ENCODE measurements at places on chromosomes 12 and 14.
A peak's percentile ranks its signal among the peaks of the same experiment; 100 is the strongest.

DNA sequence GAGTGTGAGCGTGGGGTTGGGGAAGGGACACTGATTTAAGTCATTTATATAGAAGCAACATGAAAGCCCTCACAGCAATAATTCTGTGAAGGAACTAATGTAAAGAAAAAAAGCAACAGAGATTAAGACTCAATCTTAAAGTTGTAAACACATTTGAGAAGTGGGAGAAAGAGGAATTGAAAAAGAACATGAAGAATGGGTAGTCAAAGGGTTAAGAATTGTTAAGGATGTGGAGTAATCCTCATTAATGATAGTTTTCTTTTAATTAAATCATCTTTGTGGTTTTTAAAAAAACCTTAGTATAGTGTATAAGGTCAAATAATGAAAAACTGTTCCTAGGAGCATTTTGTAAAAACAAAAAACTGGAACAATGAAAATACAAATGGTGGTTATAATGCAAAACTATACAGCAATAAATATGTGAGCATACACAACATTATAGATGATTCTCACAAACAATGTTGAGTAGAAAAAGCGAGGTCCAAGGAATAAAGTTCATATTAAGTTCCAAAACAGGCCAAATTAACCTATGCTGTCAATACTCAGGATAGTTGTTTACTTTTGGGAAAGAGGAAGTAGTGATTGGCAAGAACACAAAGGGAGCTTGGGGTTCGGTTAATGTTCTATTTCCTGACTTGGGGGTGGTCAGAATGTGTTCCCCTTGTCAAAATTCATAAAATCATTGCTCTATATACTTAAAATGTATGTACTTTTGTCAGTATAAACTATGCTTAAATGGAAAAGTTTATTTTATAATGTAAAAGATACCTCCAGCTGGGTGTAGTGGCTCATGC lies 120.4 kb upstream of the ATF7IP start:
- no peak for DNase-seq

GRCh38 chr14:33441633-33442032 lies 503.0 kb downstream of the NPAS3 start:
- no peak for DNase-seq

DNA sequence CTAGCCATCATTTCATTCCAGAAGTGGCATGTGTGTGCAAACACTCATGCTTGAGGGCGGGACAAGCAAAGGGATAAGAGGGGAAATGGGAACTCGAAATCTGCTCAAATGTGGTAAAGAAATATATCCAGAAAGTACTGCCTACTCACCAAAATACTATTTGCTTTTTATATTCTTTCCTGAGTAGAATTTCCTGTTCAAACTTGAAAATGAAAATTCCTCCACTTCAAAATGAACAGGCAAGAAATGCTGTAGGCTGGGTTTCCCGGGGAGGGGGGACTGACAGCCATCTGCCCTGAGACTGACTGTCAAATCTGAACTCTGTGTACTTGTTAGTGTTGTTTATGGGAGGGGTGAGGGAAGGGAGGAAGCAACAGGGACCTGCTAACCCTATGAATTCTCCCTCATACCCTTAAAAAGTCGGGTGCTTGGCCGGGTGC lies 34.6 kb downstream of the NTF3 start:
- no peak for DNase-seq

DNA sequence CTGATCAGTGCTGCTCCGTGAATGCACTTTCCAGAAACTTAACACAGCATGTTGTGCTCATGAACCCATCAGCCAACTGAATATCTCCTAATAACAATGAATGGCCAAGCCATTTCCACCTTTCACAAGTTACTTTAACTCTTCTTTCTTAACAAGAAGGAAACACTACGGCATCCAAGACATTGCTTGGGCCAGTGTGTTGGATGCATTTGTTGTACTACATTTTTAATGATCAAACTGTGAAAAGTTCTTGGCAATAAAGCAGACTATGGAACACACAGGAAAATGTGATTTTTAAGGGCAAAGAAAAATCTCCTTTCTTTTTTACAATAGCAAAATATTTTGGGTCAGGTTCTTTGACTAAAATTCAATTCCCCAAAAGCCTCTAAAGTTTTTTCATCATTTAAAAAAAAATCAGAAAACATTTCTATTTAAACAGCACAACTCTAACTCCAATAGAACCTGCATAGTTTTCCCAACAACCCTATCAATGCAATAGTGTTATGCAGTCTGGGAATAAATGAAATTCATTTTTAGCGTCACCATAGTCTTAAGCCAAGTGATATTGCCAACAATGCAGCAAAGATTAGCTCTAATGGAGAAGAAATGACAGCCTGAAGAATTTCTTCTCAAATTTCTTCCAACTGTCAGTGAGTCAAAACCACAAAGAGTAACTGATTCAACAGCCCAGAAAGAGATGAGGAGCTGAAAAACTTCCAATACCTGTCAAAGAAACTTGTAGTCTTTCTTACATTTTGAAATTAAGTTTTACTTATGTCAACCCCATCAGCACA lies 50.7 kb upstream of the PTPRR start:
- peak; percentile 65 for DNase-seq

- DNase-seq: no peak
Measured at GRCh38 chr14:56137453-56137807, 19.2 kb downstream of the PELI2 start.

DNA sequence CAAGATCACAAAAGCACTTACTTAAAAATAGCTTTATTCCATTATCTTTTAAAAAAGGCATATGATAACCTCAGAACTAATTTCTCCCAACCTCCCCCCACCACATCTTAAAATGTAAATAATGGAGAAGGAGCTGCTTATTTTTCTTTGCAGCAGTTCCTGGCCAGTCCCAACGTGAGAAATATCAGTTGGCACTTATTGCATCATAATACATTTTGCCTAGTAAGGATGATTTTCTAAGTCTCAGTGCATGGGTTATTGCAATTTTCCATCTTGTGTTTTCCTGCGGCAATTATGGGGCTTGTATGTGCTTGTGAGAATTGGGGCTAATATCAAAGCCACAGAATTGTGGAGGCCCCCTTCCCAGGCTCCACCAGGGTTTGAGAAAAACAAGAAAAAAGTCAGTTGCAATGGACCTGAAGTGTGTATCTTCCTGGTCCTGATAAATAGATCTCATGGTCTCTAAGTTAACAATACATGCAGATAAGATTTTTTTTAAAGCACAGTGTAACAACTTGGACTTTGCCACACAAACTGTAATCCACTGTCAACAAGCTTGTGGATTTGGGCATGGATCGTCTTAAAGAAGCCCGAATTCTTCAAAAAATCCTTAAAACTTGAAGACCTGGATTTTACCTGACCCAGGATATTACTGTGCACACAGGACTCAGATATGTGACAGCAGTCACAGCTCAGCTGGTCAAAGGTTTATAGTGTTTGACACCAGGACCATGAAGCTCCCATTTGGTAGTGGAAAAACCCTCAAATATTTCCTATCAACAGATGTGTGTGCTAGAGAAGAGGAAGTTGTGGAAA lies 2.8 kb upstream of the WSB2 start:
- DNase-seq: no peak

DNA sequence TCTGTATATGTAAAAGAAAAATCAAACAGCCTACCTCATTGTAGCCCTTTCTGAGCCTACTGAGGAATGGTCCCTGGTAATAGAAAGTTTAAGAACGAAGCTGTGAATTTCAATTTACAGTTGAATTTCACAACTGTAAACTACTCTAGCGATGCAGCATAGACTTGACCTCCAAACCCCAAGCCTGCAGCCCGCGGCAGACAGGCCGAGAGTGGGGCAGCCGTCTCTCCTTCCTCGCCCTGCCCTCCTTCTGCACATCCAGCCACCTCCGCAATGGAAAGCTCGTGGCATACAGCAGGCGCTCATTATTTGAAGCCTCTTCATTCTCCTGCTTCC lies 15.3 kb downstream of the RNASE2 start:
- DNase-seq: no peak

DNA sequence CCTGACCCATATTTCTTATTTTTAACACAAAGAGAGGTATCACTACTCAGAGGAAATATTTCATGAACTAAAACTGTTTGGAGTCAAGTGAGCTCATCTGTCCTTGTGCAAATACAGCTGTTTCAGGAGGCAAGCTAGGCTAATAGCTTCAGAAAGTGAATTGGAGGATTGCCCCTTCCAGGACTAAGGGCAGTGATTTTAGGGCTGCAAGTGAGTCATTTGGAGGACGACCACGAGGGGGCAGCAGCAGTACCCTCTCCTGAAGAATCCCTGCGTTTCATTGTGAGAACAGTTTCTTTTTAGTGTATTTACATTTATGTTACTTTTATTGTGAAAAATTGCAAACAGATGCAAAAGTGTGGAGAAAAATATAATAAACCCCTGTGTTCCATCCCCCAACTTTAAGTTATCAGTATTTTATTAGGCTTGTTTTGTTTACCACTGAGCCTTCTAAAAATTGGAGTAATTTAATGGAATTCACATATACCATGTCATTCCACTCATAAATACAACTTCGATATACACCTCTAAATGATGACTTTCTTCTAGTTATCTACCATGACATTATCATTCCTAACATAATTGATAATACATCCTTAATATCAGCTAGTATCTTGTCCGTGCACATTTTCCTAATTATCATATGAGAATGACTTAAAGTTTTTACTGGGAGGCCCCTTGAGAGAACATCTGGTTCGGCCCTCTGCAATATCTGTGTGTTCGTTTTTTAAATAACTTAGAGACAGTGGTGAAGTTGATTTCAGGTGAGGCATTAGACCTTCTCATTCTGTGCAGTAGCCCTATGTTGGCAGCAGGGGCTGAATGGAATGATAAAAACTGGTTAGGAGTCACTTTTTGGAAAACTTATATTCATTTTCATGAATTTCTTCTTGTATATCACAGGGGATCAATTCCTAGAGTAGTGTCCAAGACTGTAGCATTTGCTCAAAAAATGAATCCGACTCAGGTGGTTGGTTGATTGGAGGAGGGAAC lies 13.7 kb downstream of the FOXJ2 start:
- DNase-seq: peak; percentile 79

- no peak for DNase-seq
Measured at GRCh38 chr14:54025661-54026060, 69.0 kb upstream of the BMP4 start.

DNA sequence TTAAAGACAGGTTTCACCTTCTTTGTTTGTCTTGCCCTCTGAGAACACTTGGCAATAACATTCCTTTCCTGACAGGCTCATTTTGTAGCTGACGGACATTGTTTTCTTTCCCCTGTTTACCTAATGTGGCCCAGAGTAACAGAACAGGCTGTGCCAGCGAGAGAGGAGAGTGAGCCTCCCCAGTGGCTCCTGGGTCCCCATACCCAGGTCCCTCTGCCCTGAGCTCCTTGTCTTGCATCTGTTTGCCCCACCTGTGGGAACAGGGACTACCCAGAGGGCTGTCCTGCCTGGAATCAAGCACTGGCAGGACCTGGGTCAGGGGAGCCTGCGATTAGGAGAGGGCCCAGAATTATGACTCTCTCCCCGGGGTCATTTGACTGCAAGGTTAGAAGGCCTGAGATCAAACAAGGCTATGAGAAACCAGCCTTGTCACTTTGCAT lies 222.9 kb downstream of the ZFP36L1 start:
- no peak for DNase-seq

GRCh38 chr12:77328326-77328725 lies 263.0 kb upstream of the E2F7 start:
- no peak for DNase-seq

DNA sequence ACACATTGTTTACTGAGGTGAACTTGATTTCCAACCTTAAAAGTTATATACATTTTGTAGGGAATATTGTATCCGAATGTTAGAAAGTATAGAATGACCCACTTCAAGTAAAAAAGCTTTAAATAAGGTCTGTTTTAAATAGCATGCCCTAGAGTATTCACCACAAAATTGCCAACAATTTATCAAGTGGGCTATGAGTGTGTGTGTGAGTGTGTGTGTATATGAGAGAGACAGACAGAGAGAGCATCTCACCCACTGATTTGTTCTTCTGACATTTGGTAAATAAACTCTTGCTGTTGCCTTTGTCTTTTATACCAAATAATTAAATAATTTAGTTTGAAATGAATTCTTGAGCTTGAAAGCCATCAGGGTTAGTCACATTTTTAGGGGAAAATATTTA lies 29.8 kb upstream of the RAP1B start:
- DNase-seq: no peak

DNA sequence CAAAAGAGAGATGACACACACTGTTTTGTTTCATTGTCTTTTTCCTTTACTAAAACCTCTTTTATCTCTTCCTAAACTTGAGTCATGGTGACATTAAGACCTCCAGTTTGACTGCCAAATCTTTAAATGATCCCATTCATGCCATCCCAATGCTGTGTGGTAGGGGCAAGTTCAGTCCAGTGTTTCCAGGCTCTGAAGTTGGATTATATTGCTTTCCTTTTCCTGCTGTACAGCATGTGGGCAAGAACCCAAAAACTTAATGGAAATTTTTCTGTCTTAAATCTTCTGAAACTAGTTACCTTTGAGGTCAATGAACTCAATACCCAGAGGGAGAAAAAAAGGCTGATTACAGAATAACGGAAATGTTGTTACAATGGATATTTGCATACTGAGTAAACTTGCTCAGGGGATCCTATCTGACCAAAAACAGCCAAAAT lies 187.1 kb upstream of the FAR2 start:
- DNase-seq: peak; percentile 35

DNA sequence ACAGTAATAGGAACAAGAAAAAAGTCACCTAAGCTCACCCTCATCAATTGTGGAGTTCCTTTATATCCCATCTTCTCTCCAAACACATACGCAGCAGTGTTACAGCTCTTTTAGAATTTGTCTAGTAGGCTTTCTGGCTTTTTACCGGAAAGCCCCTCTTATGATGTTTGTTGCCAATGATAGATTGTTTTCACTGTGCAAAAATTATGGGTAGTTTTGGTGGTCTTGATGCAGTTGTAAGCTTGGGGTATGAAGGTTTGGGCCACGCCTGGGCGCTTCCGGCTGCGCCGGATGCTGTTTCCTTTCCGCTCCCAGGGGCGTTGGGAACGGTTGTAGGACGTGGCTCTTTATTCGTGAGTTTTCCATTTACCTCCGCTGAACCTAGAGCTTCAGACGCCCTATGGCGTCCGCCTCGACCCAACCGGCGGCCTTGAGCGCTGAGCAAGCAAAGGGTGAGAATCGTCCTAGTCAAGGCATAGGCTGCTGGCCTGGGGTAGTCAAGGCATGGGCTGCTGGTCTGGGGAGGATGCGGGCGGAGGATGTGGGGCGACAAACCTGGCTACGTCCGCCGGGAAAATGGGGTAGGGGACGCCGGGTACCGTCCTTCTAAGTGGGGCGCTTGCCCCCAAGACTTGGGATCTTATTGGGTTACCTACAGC lies at the start of the genes C12orf57 and RNU7-1:
C12orf57 (plus strand) TSS at position 301 of the 659 bp plus-strand sequence; CDS start at position 401, 100 bp downstream.
RNU7-1 (plus strand) TSS at position 95 of the 659 bp plus-strand sequence.
- peak; percentile 92 for DNase-seq

GRCh38 chr12:121748218-121748570 lies 35.6 kb downstream of the TMEM120B start:
- DNase-seq: no peak

DNA sequence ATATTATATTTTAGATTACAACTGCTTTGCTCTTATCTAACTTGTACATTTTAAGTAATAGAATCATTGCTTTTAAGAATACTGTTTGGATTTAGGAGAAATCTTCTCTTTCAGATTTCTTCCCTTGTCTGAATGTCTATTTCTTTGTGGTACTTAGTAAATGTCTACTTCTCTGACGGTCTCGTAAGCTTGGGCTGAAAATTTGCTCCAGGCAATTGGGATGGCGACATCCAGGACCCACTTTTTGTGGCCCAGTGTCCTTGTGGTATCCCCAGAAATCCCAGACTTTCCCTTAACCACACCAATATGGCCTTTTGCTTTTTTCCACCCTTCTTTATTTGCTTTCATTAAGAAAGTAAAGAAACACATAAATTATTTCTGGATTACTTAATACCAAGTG lies 24.0 kb upstream of the CCER1 start:
- no peak for DNase-seq

GRCh38 chr12:103102225-103102744 lies 144.8 kb downstream of the ASCL1 start:
- DNase-seq: no peak

All from muscle of arm (tissue), 14 donors.